Neural progenitor cell (in vitro differentiated cells): ENCODE measurements at places on chromosomes 4 and X. TPM values are rescaled to one million over a fixed set of nuclear protein-coding genes. Genes with fewer than 3 reads are reported as not detected.

The TLR10 gene
- not detected in 2 replicates for total RNA-seq

- H3K36me3 ChIP-seq = no peaks in the 10 kb centered on the region
- H3K27me3 ChIP-seq = no peaks in the 10 kb centered on the region
- no peak overlapping the region for H3K27ac ChIP-seq
- H3K4me1 ChIP-seq = peaks cover 5% of the 10 kb centered on the region
These were observed 38.4 kb upstream of the PDLIM3 start for GRCh38 chr4:185573651-185574199.

DNA sequence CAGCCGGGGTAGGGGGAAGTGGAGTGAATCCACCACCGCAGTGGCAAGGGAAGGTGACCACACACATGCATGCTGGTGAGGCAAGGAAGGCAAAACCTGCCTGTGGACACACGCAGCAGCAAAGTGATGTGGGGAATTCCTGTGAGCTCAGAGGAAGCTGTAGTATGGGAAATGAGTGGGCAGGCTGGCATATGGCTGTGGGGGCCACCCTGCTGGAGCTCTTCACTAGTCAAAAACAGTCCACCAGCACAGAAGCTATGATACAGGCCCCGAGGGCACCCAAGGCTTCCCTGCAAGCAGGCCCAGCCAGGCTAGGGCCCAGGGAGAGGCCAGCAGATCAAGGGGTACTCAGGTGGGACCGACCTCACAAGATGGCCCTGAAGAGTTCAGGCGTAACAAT is 239.1 kb downstream of the CHM start:
- no peaks in the 10 kb centered on the region for H3K4me1 ChIP-seq
- DNase-seq = no peak
- H3K4me3 ChIP-seq = no peak overlapping the region
- no peaks in the 10 kb centered on the region for H3K27me3 ChIP-seq

- peaks cover 21% of the 10 kb centered on the region for H3K36me3 ChIP-seq
These were observed 86.4 kb downstream of the PPA2 start for GRCh38 chr4:105387466-105387865.

DNA sequence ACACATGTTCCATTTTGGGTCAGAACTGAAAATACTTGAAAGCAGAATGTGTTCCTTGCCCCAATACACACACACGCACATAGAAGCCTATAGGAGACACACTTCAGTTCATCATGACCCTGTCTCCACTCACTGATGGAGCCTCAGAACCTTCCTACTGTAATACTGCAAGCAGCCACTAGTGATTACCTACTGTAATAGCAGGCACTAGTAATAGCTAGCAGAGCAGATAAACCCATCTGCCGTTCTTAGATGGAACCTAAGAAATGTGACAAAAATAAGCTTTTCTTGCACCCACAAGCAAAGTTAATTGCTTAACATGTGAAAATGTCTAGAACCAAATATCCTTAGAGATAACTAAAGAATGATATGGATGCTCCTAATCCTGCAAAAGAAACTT is 13.6 kb downstream of the AMTN start:
- H3K27me3 ChIP-seq = no peaks in the 10 kb centered on the region
- H3K4me3 ChIP-seq = no peak overlapping the region
- H3K36me3 ChIP-seq = no peaks in the 10 kb centered on the region
- H3K4me1 ChIP-seq = no peaks in the 10 kb centered on the region
- no peak overlapping the region for H3K27ac ChIP-seq
- no peak for DNase-seq

DNA sequence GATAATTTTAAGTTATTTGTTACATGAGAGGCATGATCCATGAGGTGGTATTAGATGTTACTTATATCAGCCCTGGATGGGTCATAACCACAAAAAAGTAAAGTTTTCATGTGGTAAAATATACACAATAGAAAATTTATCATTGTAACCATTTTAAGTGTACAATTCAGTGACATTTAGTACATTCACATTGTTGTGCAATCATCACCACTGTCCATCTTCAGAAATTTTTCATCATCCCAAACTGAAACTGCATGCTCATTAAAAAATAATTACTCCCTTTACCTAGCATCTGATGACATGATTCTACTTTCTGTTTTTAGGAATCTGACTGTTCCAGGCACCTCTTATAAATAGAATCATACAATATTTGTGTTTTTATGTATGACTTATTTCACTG is 11.2 kb downstream of the GK2 start:
- H3K4me1 ChIP-seq = peaks cover 11% of the 10 kb centered on the region
- no peak for DNase-seq
- no peak overlapping the region for H3K4me3 ChIP-seq
- no peaks in the 10 kb centered on the region for H3K36me3 ChIP-seq

- H3K27ac ChIP-seq = no peak overlapping the region
- DNase-seq = no peak
- no peaks in the 10 kb centered on the region for H3K27me3 ChIP-seq
- no peaks in the 10 kb centered on the region for H3K4me1 ChIP-seq
- H3K4me3 ChIP-seq = no peak overlapping the region
These were observed 171.7 kb upstream of the HCCS start for GRCh38 chrX:10939424-10939823.
